Fibroblast of the aortic adventitia (primary cell): ENCODE measurements at places on chromosomes 16 and 17.

- peak; percentile 85 for DNase-seq
These were observed 28.4 kb upstream of the MED13 start for GRCh38 chr17:62093188-62094155.

GRCh38 chr17:19706791-19707727, 9.3 kb downstream of the SLC47A2 start:
- DNase-seq, result no peak

DNA sequence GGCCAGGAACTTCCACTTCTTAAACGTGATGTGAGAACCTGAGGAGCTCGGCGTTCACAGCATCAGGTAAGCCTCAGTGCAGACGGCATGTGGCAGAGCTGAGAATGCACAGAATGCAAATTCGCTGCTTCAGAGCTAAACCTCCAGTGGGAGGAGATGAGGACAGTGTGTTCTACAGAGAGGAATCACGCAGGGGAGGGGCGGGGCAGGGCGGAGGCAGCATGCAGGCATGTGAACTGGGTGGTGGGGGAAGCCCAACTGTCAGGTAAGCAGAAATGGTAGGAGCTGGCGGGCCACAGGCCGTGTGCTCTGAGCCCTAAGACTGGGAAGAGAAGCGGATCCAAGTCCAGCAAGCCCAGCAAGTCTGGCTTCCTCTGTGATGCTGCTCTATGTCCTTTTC, 94.7 kb downstream of the ZNF778 start:
- no peak for DNase-seq

- no peak for DNase-seq
These were observed 120.4 kb upstream of the LHX1 start for GRCh38 chr17:36816907-36817288.

GRCh38 chr17:10151667-10152496, 46.5 kb downstream of the GAS7 start:
- DNase-seq, result peak; percentile 52

GRCh38 chr16:87784812-87785211, 19.0 kb upstream of the KLHDC4 start:
- DNase-seq, result peak; percentile 54

DNA sequence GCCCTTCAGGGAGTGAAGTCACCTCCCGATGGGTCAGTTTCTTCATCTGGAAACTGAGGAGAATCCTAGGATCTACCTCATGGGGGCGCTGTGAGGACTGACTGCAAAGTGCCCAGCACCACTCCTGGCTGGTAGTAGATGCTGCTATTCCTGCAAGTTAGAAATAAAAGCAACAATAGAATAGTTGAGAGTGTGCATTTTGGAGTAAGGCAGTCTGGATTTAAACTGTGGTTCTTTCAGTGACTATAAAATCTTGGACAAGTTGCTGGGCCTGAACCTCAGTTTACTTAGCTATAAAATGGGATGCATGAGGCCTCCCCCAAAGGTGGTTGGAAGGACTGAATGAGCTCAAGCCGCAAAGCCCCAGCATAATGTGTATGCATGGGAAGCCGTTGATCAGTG, 70.6 kb downstream of the CYB5B start:
- no peak for DNase-seq

GRCh38 chr16:4212934-4213296, 29.0 kb downstream of the SRL start:
- peak; percentile 47 for DNase-seq

GRCh38 chr17:82475458-82475857, 16.9 kb downstream of the NARF start:
- DNase-seq, result no peak

DNA sequence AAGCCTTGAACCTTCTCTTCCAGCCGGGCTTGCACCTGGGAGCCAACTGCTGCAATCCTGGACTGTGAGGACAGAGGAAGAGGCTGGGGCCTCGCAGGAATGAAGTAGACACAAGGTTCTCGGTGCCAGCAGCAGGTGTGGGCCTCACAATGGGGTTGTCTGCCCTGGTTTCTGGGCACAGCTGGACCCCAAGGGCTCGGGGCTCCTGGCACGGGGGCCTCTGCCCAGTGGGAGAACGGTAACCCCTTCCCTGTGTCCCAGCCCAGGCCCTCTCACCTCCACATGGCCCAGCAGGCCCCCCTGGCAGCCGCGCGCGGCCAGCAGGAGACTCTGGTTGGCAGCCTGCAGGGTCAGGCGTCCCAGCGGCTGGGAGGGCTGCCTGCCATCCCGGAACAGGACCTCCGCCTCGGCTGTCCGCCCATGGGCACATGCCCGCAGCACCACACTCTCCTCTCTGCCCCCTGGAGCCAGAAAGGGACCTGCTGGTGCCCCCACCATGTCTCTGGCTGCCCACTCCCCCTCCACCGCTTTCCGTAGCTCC, 46.9 kb downstream of the RMI2 start:
- no peak for DNase-seq

DNA sequence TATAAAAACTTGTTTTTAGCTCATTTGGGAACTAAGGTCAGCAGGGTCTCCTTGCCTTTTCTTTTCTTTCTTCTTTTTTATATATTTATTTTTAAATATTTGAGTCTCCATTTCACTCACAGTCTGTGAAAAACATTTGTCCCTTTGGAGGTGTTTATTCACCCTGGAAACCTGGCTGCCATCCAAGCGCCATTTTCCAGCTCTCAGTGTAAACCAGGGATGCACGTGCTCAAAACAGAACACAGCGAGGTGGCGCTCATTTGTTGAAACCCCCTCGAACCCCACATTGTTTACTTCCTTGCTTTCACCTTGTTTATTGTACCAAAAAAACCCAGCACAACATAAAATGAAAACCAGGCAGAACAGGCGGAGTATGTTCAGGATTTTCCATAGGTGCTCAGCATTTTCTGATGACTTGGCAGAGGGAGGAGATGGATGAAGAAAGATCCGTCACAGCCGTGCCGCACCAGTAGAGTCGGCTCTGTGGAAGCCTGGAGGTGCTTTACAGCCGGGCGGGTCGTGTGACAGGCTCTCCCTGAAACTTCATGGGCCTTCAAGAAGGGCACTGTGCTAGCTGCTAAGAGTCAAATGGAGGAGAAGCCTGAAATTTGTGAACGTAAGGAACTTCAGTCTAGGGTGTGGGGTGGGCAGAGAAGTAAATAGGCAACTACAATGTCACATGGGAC, 284.4 kb downstream of the FOXL1 start:
- DNase-seq, result no peak

- DNase-seq, result peak; percentile 4
These were observed 535 bp upstream of the AURKB start for GRCh38 chr17:8210761-8211458.

- peak; percentile 21 for DNase-seq
These were observed 426.3 kb downstream of the SLC39A11 start for GRCh38 chr17:72665852-72666851.

GRCh38 chr16:20308801-20309590, 18.3 kb downstream of the GP2 start:
- DNase-seq, result no peak

DNA sequence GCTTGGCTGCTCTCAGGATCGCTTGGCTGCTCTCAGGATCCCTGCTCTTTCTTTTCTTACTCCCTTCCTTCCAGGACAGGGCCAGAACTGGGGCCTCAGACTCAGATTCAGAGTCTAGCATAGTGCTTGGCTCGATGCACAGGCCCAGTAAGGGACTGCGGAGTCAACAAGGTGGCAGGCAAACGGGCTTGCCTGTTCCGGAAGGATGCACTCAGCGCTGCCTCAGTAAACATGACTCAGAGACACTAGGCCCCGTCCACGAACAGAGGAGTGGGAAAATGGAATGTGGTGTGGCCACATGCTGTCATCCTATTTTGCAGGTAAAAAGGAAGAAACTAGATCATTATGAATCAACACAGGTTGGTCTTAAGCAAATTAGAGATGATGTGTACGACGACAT, 9.8 kb downstream of the SPHK1 start:
- no peak for DNase-seq

- DNase-seq, result no peak
These were observed 36.0 kb upstream of the MLKL start for GRCh38 chr16:74736531-74737157.

GRCh38 chr16:4373909-4374742, 2.5 kb downstream of the VASN start:
- DNase-seq, result peak; percentile 99

- DNase-seq, result no peak
These were observed 6.7 kb upstream of the ADGRG1 start for GRCh38 chr16:57621521-57622271.

- DNase-seq, result no peak
These were observed 101.5 kb downstream of the MGAT5B start for GRCh38 chr17:76969598-76970172.

DNA sequence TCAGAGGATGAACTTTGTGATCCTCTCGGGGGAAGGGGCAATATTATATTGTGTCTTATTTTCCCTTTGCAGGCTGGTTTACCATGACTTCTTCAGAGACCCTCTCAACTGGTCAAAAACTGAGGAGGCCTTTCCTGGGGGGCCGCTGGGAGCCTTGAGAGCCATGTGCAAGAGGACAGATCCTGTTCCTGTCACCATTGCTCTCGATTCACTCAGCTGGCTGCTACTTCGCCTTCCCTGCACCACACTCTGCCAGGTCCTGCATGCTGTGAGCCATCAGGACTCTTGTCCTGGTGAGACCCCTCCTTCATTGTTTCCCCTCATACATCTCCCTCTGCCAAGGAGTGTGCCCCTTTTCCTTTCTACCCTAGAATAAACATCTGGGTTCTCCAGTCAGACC, 2.5 kb downstream of the ELP5 start:
- no peak for DNase-seq

DNA sequence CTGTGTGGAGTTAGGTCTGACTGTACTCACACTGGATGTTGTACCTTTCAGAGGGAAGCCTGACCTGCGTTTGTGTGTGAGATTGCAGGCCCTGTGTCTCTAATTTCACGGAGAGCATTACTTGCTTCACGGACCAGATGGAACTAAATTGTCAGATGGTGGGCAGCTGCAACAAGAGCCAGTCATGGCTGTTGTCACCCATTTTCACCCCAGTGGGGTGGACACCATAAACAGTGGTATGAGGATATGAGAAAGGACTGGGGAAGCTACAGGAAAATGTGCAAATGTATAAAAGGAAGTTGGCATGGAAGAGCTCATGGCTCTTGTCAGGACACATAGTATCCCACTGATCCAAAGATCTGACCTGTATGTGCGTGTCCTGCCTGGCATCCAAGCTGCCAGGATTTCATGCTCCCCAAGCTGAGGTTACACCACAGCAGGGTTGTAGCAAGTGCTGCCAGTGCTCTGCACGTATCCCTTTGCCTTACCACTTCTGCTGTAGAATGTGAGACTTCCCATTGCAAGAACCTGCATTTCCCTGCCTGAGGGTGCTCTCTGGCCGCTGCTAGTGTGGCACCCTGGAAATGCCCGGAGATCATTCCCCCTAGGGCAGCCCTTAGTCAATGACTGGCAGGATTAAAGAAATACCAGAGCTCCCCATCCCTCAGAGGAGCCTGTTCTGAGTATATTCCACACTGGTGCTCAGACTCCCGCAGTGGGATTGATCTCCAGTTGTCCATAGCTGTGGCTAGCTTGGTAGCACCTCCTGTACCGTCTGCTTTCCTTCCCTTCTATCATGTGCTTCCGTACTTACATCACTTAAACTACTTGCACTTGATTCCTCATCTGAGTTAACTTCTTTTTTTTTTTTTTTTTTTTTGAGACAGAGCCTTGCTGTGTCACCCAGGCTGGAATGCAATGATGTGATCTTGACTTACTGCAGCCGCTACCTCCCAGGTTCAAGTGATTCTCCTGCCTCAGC, 70.4 kb upstream of the TANC2 start:
- no peak for DNase-seq

DNA sequence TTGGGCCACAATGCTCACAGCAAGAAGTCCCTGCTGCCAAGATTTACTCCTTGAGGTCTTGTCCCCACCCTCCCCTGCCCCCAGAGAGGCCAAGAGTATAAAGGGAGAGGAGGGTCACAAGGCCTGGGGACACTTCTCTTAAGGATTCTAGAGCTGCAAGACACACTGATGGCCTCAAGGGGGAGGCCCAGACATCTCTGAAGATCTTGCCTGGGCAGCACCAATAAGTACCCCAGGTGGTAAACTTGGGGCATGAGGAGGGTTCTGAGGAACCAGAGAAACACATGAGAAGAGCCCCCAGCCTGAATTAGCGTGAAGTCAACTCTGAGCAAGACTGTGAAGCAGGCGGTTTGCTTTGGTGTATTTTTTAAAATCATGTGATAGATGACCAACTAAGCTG, 26.8 kb upstream of the MTMR4 start:
- DNase-seq, result no peak

DNA sequence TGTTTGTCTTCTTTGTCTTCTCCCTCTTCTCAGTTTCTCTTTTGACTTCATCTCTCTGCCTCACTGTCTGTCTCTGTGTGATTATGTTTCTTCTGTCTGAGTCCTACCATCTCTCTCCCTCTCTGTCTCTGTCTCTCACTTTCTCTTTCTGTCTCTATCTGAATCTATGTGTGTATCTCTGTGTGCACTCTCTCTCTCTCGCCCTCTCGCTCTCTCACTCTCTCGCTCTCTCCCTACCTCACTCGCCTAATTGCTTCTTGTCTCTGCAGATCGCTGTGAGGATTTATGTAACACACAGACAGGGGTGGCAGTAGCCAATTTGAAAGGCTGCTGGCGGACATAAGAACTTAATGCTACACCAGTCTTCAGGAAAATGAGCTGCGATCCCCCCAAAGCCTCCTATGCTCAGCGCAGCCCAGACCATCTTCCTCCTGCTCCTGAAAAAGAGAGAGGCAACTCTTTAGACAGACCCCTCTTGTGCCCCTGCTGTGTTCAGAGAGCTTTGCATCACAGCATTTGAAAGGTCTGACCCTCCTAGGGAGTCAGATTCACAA, 140.9 kb downstream of the CCT6B start:
- no peak for DNase-seq

GRCh38 chr17:48261297-48261880, 153.8 kb downstream of the SNX11 start:
- no peak for DNase-seq

GRCh38 chr17:19023209-19023999, 18.8 kb upstream of the FAM83G start:
- DNase-seq, result no peak

DNA sequence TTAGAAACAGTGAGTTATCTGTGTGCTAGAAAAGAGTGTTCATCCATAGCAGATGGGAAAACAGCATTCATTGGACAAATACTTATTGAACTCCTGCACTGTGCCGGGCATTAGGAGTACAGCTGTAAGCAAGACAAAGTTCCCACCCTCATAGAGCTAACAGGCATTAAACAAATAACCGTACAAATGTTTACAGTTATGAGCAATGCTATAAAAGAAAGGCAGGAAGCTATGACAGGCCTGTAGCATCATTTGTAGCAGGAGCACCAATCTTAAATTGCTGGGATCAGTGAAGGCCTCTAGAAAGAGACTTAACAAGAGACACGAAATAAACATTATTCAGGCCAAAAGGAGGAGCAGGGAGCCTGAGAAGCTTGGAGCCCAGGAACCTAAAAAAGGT, 15.6 kb downstream of the SDR42E1 start:
- DNase-seq, result no peak

GRCh38 chr17:56935461-56935860, 21.6 kb upstream of the TRIM25 start:
- DNase-seq, result no peak

DNA sequence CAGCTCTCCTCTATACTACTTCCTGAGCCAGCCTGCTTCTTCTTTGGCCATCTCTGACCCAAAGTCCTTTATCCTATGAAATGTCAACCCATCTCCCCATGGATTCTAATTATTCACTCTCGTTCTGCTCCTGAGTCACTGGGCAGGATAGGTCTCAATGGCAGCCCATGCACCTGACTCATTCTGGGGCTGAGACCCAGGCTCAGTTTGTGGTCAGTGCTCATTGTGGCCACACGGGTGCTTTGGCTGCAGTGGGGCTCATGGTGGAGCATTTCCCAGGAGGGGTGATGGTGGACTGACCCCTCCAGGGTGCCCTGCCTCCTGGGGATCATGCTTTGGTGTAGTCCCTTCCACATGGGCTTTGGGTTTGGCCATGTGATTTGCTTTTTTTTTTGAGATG, 154.8 kb upstream of the WSCD1 start:
- no peak for DNase-seq
